ENCODE measurements at places on chromosomes 11 and 22.
A peak's percentile ranks its signal among the peaks of the same experiment; 100 is the strongest.

- no peak for DNase-seq
Measured at GRCh38 chr11:76231121-76231738, 24.9 kb upstream of the WNT11 start.

DNA sequence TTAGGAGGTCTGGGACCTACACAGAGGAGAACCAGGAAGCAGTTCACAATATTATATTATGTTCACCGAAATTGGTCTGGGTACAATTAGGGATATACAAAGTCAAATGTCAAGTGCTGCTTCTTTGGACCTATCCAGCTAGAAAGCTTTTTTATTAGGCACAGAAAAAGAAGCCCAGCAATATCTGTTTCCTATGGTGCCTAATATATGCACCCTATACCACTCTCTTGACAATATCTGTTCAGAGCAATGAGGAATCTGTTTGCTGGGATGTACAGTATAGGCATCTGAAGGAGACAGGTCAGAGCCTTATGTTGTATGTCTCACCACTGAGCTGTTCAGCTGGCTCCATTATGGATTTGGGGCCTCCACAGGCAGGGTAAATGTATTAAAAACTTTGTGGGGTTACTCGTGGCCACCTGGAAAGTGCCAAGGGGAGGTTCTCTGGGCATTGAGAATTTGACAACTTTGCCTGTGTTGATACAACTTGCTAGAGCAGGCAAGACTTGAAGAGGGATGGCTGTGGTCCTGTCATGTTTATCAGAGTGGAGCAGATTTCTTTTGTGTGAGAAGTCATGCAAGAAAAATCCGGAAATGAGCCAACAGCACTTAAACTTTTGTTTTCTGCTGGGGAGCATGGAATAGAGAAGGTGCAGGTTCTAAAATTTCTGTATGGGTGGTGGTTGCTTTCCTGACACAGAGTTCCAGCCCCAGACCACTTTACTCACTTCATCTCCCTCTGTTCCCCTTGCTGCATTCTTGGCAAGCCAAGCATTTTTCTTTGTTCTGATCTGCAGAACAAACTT lies 10.1 kb downstream of the STIM1 start:
- DNase-seq = no peak

- no peak for DNase-seq
Measured at GRCh38 chr11:111361052-111361801, 17.8 kb downstream of the POU2AF1 start.

GRCh38 chr11:9577556-9577955 lies 4.1 kb downstream of the WEE1 start:
- no peak for DNase-seq

DNA sequence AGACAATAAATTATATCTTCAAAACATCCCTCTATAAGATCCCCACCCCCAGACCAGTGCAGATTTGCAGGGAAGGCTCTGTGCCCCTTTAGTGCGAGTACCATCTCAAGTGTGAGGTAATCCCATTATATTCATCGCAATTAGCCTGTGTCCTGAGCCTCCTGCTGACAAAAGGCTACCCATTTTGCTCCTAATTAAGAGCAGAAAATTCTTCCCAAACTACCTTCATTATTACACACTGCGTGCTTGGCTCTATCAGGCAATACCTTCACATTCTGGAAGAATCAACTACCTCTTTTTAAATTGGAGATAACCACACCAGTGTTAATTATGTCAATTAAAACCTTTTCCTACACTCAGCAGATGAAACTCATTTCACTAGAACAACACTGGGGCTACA lies 1133.4 kb upstream of the CCDC90B start:
- DNase-seq = no peak

- DNase-seq = no peak
Measured at GRCh38 chr11:30560206-30561106, 25.7 kb downstream of the MPPED2 start.

GRCh38 chr11:106295974-106296373 lies 218.5 kb downstream of the AASDHPPT start:
- no peak for DNase-seq

- DNase-seq = no peak
Measured at GRCh38 chr22:19970031-19970478, 28.4 kb upstream of the TXNRD2 start.

DNA sequence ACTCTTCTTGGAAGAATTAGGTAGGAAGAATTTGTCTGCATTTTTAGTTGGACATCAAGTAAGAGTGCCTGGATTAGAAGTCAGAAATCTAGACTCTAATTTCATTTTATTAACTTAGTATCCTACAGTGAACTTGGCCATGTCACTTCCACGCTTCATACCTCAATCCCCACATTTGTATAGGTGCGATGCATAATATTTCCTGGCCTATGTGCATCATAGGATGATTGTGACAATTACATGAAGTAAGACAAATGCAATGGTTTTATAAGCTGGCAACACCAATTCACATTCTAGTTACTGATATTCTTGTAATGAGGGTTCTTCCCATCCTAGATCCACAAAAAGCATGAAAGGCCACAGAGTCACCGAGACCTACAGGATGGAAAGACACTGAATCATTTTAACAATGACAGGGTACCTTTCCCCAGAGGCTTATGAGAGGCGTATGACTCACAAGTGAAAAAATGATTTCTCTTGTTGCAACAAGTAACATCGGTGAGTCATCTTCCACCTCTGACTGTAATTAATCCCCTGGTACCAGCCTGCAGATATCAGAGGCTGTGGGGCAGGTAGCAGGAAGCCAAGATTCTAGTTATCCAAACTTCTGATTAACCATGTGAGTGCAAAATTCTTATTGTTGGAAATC lies 56.0 kb upstream of the OR5AK2 start:
- no peak for DNase-seq

GRCh38 chr22:49017482-49018329 lies 810.0 kb downstream of the BRD1 start:
- DNase-seq = no peak

DNA sequence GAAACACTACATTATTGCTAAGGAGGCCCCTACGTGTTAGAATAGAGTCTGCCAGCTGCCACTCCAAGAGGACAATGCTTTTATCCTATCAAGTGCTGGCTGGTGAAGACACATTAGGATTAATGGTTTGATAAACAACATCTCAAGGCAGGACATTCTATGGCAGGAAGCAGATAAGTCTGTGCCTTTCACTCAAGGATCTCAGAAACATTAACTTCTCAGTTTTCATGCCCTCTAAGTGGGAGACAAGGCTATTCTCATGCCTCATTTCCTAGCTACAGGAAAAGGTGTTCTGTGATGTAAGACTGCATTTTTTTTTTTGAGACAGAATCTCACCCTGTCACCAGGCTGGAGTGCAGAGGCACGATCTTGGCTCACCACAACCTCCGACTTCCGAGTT lies 23.5 kb upstream of the TIMP3 start:
- DNase-seq = no peak

DNA sequence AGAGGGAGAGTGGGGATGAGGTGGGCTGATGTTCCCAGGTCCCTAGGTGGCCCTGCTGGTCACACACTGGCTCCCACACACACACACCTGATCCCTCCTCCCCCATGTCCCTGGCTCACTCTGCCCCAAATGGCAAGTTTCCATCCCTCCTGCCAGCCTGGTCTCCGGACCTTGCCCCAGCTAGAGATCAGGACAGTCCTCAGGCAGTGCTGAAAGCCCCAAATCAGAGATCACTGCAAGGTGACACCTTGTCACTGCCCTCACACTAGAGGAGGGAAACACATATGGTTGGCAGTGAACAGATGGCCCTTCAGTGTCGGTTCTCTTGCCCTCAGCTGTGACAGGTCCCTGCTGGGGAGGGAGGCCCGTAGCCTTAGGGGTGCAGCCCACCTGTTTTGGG lies 7.6 kb downstream of the TMPRSS5 start:
- no peak for DNase-seq

DNA sequence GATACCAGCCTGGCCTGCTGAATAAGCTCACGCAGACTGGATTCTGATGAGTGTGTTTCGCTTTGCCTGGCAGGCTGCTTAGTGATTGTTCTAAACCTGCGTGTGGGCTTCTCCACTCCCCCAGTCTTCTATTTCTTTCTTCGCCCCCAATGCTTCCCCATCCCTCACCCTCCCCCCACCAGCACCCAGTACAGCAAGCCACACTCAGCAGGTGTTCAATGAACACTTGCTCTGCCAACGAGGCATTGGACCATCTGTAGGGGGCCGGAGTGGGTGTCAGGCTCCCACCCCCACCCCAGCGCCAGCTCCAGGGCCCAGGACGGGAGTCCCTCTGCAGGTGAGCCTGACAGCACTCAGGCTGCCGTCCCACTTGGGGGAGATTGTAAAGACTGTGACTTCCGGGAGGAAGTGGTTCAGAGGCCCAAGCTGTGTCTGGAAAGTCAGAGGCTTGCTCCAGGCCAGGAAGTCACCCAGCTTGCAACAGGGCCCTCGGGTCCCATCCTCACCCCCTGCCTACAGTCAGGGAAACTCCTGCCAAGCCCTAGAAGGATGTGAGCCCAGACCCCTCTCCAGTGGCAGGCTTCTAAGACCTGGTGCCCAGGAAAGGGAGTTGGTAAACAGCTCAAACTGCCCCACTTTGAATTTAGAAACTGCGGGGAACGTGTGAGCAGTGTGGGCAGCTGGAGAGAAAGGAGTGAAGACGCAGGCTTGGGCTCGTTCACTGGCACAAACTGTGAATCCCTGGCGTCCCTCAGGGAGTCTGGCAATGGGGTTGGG lies 66.3 kb upstream of the PRDM11 start:
- DNase-seq = no peak

DNA sequence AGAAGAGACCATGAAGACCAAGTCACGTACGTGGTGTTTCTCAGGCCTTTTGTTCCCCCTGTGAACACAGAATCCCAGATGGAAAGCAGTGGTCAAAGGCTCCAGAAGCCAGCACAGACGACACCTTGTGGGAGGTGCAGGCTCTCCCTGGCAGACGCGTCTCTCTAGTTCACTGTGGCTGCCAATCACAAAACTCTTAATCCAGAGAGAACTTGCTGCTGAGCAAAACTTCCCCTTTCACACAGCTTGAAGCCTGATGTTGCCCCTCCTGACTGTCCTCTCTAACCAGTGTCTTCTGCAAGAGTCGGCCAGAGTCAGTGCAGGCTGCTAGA lies 67.1 kb downstream of the PIWIL3 start:
- no peak for DNase-seq

GRCh38 chr11:34067383-34068065 lies 16.0 kb downstream of the CAPRIN1 start:
- no peak for DNase-seq

GRCh38 chr11:132312161-132312560 lies 941.7 kb downstream of the NTM start:
- no peak for DNase-seq

DNA sequence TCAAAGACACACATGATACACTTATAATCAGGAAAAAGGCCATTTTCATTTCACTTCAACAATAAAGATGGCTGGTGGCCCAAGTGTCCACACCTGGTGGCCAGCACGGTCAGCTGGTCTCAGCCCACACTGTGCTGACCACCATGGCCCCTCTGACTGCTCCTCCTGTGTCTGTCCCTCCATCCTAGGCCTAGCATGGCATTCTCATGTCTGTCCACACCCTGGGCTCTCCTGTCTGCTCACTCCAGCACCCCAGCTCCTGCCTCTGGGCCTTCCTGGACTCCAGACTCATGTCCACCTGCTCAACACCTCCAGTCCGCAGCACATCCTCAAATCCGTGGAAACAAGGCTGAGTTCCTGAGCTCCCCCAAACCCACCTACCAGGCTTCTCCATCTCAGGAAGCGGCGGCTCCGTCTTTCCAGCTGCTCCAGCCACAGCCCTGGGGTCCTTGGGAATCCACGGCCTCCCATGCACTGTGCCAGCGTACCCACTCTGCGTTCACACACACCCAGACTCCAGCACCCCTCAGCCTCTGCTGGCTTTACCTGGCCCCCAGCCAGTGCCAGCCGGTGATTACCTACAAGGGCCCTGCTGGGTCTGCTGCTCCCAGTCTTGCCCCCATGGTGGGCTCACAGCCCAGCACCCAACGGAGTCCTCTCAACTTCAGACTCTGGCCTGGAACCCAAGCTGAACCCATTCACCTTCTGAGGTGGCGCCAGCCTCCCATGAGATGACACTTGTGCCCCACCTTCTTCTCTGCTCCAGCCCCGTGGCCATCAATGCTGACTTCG lies 13.9 kb downstream of the SIRT3 start:
- no peak for DNase-seq

- DNase-seq = no peak
Measured at GRCh38 chr22:35114131-35114980, 48.4 kb downstream of the ISX start.

GRCh38 chr22:31618057-31618456 lies 44.0 kb downstream of the PISD start:
- peak; percentile 80 for DNase-seq

- no peak for DNase-seq
Measured at GRCh38 chr11:133832096-133832990, 13.0 kb downstream of the SPATA19 start.

DNA sequence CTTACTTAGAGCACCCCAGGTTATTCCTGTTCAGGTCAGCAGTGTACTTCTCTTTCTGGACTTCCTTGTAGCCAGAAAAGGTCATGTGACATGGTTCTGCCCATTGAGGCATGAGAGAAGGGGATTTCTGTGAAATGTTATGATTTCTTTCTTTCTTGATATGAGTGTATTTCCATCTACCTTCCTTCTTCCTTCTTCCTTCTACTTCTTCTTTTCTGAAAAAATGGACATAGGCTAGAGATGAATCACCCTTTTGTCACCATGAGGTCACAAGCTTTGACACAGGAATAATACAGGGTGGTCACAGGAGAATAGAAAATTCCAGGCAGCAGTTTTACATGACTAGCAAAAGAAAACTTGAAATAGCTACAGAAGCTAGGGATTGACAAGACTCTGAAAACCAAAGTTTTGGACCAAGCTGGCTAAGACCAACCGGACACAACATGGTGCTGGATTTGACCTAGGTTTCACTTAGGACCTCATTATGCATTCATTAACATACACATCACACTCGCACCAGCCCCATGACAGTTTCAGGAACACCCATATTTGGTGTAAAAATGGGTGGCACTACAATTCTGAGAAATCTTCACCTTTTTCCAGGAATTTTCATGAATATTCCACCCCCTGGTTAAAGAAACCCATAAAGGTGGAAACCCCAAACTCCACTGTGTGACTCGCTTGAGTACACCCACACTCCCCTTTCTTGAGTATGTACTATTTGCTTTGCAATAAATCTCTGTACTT lies 21.2 kb upstream of the MAP6 start:
- no peak for DNase-seq

GRCh38 chr11:116651737-116652237 lies 121.0 kb downstream of the BUD13 start:
- no peak for DNase-seq

- DNase-seq = no peak
Measured at GRCh38 chr11:94636388-94636949, 69.3 kb downstream of the PIWIL4 start.

- DNase-seq = no peak
Measured at GRCh38 chr11:73192272-73192671, 25.8 kb upstream of the P2RY2 start.

GRCh38 chr11:65416841-65417701 lies 5.5 kb upstream of the NEAT1 start:
- DNase-seq = no peak

- DNase-seq = no peak
Measured at GRCh38 chr22:26931471-26931870, 274.1 kb downstream of the MIAT start.

DNA sequence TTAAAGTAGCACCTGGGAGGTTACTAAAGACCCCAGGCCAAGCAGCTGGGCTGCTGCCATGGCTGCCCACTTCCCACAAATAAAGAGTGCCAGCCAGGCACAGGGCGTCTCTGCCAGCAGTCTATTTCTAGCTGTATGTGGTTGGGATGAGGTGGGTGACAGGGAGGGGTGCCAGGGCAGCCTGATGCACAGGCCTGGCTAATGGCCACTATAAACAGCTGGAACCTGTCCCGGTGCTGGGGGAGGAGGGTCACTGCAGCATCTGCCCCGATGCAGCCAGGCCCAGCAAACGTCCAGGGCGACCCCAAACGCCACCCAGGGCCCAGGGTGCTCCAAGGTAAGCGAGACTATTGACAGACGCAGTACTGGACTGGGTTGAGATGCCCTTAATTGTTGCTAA lies 37.4 kb downstream of the SCUBE1 start:
- DNase-seq = peak; percentile 23

All from NCI-H1092 (cell line).